ENCODE measurements at places on chromosomes 1 and 21.

- no peak for DNase-seq
These were observed 14.8 kb upstream of the ETV3L start for GRCh38 chr1:157114183-157115121.

- DNase-seq = no peak
These were observed 291.8 kb upstream of the CAMK1G start for GRCh38 chr1:209291715-209292114.

GRCh38 chr1:228836427-228836826, 101.1 kb downstream of the RHOU start:
- DNase-seq = no peak

GRCh38 chr1:41474490-41475271, 9.8 kb downstream of the EDN2 start:
- no peak for DNase-seq

- no peak for DNase-seq
These were observed 53.6 kb upstream of the ADARB1 start for GRCh38 chr21:45020629-45021427.

- no peak for DNase-seq
These were observed at the start of gene SYTL1 for GRCh38 chr1:27341525-27342252. Gene SYTL1 (plus strand): TSS chr1:27342022. CDS start chr1:27345335, 3,313 bp downstream.

GRCh38 chr1:184824691-184825323, 70.1 kb upstream of the EDEM3 start:
- DNase-seq = no peak

- no peak for DNase-seq
These were observed 131.6 kb downstream of the DISP1 start for GRCh38 chr1:222946436-222946835.

DNA sequence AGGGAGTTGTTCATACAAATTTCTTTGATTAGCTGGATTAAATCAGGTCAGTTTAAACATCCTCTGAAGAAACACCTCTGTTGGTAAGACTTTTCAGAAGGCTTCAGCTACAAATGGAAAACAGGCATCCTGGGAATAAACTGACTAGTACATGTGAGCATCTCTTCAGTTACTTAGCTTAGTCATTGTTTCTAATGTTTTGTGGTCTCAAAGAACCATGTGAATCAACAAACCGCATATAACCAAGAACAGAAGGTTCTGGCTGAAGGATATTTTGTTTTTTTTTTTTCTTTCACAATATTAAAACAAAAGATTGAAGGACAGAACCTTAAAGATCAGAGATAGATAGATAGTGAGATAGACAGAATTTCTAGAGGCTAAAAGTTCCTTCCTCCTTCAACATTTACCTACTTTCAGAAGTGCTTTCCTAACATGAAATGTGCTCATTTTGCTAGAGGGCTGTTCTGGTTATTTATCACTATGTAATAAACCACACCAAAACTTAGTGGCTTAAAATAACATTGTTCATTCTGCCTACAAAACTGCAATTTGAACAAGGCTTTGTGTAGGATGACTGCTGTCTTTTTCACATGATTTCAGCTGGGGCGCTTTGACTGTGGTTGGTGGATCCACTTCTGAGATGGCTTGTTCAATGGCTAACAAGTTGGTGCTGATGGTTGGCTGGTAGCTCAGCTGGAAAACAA, 119.8 kb upstream of the PTGFR start:
- no peak for DNase-seq

GRCh38 chr1:36099681-36100341, 11.1 kb downstream of the ADPRS start:
- peak; percentile 80 for DNase-seq

GRCh38 chr21:22352088-22352487, 1353.9 kb downstream of the NCAM2 start:
- no peak for DNase-seq

Data from hematopoietic multipotent progenitor cell treated with erythropoietin and hydrocortisone succinate and interleukin-3 and kit ligand, for 17 days (in vitro differentiated cells).